ENCODE measurements at places on chromosomes 2 and 18.

DNA sequence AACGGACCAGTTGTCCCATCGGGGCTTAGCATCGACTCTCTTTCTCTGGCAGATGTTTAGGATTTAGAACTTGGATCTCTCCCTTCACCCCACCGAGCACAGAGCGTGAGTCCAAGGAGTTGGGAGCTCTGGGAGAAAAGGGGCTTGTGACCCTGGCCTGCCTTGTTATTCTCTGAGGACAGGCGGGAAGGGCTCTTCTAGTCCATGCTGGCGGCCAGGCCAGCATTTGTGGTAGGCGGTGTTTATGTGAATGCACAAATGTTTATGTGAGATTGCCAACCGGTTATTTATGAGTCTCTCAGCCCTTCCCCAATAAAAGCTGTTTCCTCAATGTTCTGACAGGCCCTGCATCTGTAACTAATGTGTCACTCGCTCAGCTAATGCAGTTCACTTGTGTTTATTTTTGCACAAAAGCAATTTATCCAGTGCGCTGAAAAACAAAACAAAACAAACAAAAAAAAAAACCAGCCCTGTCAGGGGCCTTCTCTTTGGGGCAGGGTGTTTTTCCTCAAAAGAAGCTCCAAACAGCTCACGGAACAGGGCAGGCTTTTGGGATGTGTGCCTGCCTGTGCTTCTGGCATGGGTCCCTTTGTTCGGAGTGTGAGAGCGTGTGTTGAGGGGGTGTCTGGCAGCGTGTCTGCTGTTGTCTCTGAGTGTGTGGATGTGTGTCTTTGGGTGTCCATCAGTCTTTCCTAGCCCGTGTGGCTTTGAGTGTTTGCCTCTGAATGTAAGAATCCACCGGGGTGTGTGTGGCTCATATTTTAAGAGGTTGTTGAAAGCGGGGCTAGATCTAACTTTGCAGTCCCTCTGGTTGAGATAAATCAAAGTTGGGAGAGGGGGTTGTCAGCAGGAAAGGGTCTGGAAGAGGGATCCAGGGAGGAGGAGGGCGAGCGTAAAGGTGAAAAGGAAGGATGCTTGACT lies 52.8 kb upstream of the HAAO start:
- no peak for DNase-seq

DNA sequence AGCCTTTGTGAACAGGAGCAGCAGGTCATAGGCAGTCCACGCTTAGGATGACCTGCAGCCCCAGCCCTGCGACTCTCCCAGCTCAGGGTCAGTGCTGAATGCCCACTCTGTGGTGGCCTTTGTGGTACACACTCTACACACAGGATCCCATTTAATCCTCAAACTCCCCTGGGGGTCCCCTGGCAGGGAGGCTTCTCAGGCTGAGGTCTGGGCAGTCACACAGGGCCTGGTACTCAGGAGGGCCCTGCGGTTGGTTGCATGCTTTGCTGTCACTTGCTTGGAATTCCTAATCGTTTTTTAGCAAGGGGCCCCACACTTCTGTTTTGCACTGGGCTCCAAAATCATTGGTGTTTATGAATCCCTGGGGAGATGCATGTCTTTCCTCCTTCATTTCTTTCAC lies 113.0 kb downstream of the EML6 start:
- DNase-seq, result no peak

DNA sequence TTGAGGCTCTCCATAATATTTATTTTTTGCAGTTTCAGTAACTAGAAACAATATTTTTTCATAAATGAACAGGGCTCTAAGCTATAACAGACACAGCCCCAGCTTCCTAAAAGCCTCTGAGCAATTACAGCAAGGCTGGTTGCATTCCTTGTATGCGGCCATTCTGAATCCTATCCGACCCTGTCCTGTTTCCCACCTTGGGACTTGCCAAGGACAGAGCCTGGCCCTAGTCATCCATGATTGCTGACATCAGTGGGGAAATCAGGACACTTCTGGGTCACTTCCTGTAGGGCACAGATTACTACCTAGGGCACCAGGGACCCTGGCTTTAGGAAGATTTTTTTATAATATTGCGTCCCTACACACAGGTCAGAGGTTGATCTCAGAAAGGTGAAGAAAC lies 5.5 kb downstream of the TMEM177 start:
- DNase-seq, result no peak

GRCh38 chr18:47313901-47314300 lies 62.4 kb upstream of the SKOR2 start:
- no peak for DNase-seq

GRCh38 chr2:2621855-2622254 lies 290.8 kb upstream of the MYT1L start:
- no peak for DNase-seq

Measured in neural crest cell (in vitro differentiated cells).